ENCODE measurements at places on chromosomes 1 and 21.
A peak's percentile ranks its signal among the peaks of the same experiment; 100 is the strongest.

DNA sequence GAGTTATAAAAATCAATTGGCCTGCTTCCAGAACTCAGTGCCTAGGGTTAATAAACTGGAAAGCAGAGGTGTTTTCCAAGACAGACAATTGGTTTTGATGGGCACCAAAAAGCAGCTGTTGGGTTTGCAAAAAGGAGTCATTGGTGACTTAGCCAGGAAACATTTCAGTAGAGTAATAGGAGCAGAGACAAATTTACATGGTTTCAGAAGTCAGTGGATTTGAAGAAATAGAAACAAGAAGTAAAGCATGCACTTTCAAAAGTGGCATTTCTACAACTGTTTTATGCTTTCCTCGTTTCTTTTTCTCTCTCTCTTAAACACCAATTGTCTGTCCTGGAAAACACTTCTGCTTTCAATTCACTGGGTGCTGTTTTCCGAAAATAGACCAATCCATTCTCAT is 87.8 kb downstream of the GLUL start:
- DNase-seq: no peak

DNA sequence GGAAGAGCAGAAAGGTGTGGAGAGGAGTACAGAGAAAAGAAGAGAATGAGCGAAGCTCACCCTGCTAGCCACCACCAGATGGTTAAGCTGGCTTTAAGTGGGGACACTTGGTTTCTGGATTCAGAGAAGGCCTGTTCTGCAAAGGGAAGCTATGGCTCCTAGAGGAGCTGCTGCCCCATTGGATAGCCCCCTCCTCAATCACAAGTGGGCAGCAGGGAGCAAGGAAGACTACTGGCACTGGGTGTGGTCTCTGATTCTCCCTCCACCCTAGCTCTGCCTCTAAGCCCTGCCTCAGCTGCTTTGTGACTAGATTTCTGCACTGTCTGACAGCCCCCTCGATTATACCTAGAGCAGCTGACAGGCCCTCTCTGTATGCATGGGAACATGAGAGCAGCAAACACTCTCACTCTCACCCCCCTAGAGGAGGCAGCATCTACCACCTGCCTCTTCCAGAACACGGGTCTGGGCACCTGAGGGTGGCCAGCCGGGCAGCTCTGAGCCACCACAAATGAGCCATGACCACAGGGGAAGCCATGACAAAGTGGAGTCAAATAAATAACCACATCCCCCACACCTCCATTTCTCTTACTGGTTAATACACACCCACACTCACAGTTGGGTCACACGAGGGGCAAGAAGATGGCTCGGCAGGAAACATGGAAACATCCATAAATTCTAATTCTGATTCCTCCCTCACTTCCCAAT is 13.6 kb downstream of the PLEKHA6 start:
- DNase-seq: no peak

- peak; percentile 22 for DNase-seq
Measured at GRCh38 chr21:40257342-40257741, 390.1 kb downstream of the PCP4 start.

DNA sequence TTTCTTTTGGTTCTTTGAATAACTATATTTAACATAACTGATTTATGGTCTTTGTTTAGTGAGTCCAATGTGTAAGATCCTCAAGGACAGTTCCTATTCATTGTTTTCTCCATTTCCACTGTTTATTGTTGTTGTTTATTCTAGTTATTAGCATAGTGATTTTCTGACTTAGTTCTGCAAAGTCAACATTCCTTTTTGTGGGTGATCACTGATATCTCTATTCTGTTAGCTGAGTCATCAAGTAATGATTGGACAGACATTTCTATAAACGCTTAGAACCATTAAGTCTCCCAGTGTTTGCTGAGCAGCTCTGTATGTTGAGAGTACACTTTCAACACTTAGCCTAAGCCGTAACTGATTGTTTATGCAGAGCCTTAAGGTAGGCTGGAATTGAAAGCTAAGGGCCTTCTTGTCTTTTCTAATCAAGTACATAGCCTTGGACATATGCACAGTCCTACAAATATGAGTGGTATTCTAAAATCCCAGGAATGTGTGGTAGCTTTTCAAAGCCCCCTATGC is 87.1 kb downstream of the SLC5A9 start:
- no peak for DNase-seq

GRCh38 chr21:15631342-15631741 is 98.4 kb upstream of the USP25 start:
- DNase-seq: no peak

DNA sequence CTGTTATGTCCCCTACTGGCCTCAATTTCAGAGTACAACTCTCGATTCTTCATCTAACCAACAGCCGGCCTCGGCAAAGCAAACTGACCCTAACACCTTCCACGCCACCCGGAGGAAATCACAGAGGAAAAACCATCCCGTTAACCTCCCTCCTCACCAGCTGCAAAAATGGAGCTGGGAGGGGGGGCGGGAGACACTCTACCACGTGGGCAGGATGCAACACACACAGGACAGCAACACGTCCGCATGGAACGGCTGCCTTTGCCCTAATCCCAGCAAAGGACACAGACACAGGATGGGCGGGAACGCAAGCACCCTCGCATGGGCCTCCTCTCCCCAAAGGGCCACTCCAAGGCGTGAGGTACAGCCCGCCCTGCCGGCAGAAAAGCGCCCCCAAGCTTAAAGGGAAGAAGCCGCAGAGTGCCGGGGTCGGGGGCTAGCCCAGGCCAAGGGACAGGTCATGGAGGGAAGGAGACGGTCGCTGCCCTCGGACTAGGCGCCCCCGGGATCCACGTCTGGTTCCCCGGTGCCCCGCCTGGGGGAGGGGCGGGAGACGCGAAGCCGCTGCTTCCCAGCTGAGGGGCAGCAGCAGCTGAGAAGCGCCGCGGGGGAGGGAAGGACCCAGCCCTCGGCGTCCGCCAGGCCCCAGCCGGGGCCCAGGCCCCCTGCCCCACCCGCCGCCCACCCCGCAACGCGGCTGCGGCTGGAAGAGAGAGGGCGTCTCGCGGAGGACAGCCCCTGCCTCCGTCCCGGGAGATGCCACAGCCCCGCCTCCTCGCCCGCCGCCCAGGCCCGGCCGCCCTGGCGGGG is 590 bp downstream of the FOXJ3 start:
- peak; percentile 39 for DNase-seq

DNA sequence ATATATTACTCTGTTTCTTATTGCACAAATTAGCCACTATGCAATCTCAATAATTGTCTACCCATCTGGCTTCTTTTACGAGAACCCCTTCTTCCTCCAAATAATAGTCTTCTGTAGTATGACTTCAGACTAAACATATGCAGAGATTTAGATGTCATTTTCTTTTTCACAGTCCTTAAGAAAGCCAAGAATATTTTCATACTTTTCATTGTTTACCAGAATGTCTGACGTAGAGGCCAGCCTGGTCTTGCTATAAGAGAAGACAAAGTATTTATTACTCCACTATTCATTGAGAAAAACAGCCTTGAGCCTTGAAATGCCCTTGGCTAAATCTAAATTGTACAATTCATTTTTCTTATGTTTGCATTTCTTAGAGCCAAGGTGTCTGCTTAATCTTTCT is 714.9 kb upstream of the CXADR start:
- DNase-seq: no peak

DNA sequence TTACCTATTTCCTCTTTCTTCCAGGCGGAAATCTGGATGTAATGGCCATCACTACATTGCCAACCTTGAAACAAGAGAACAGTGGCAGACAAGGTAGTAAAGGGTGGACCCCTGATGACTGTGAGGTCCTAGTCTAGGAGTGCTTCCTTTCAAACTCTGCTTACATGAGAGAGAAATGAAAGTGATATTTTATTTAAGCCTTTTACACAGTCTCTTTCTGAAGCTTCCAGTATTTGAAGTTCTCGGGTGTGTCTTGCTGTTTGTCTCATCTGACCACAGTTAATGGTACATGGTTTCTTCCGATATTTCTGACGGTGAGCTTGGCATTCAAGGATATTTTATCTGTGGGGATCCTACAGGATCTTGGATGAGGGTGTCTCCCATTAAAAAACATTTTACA is 215.2 kb downstream of the SLC45A1 start:
- DNase-seq: no peak

Data from NCI-H1092 (cell line).